ENCODE measurements at places on chromosomes 11 and 22.

- DNase-seq = no peak
Measured at GRCh38 chr11:91998481-91998880, 226.1 kb upstream of the FAT3 start.

DNA sequence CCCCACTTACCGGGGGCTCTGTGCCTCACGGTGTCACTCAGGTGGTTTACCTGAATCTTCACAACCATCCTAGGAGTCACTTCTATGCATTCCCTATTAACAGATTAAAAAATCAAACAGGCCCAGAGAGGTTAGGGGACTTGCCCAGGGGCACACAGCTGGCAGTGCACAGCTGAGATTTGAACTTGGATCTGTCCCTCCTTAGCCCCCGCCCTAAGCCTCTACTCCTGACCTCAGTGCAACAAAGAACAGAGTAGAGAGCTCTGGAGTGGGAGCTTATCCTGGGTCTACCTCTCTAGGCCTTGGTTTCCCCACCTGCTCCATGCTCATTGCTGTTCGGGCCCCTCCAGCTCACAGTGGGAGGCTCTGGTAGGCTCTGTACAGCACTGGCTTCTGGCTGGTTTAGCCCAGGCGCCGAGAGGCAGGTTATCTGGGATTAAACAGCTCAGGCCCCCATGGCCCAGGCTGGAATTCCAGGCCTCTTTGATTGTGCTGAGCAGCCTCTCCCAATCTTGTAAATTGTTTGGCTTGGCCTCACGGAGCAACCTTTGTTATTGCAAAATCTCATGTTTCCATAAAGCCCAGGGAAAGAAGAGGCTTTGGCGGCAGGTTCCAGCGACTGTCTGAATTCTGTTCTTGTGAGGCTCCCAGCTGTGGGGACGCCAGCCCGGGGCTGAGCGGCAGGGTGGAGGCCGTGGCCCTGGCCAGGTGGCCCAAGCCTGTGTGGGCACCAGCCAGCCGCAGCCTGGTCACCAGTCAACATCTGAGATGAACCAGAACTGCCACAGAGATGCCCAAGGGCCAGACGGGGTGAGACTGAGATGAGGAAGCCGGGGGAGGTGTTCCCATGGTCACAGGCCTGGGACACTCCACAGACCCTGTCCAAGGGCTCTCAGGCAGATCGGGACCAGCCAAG is 28.9 kb upstream of the SHISAL1 start:
- no peak for DNase-seq

- peak; percentile 49 for DNase-seq
Measured at GRCh38 chr11:65432686-65433582, 10.3 kb downstream of the NEAT1 start.

GRCh38 chr22:42172773-42173172 is 42.2 kb upstream of the CYP2D6 start:
- DNase-seq = no peak

DNA sequence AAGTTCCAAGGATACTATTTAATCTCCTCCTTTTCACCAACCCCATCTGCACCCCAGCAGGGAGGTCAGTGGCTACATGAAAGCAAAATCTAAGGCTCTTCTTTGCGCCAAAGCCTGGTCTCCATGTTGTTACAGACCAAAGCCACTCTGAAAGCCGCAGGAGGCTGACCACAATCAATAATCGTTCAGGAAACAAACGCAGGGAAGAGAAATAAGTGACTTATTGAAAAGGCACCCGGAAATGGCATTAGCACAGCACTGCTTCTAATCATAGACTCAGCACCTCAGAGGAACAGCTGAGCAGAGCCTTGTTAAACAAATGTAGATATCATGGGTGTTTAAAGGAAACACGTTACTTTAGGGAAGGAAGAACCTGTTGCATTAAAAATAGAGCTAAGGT is 183.9 kb downstream of the KIRREL3 start:
- no peak for DNase-seq

GRCh38 chr11:6202041-6202440 is 3.0 kb downstream of the OR52W1 start:
- no peak for DNase-seq

GRCh38 chr22:27810609-27811151 is 9.1 kb upstream of the MN1 start:
- no peak for DNase-seq

- DNase-seq = no peak
Measured at GRCh38 chr11:57842873-57843272, 81.3 kb downstream of the CTNND1 start.
